ENCODE measurements at places on chromosomes 13 and 19.

- no peak for DNase-seq
Measured at GRCh38 chr13:49097374-49097773, 121.7 kb downstream of the FNDC3A start.

- DNase-seq = no peak
Measured at GRCh38 chr19:38690146-38690545, 42.7 kb downstream of the ACTN4 start.

DNA sequence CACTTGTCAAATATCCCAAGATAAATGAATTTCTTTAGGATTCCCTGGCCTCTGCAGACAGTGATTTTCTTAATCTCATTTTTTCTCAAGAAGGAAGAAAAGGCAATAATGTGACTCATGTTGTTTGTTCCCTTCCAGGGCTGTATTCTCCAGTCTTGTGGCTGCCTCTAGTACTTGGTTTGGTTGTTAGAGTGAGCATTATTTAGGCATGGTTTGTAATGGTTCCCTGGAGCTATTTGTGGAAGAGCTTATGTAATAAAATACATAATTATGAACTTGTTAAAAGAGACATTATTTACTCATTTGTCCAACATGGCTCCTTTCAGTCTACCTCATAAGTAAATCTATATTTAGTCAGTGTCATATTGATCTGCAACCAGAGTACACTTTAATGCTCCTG lies 270.4 kb downstream of the DCT start:
- no peak for DNase-seq

DNA sequence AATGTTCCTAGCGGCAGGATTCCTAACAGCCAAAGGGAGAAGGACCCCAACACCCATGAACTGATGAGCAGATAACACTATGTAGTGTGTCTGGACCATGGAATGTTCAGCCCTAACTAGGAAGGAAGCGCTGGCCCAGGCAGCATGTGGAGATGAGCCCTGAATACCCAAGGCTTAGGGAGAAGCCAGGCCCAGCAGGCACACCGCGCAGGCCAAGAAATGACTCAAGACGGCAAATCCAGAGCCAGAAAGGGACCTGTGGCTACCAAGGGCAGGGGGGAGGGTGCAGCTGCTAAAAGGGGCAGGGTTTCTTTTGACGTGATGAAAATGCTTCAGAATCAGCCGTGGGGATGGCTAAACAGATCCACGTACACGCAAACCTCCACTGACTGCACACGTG lies 20.7 kb upstream of the TINCR start:
- no peak for DNase-seq

DNA sequence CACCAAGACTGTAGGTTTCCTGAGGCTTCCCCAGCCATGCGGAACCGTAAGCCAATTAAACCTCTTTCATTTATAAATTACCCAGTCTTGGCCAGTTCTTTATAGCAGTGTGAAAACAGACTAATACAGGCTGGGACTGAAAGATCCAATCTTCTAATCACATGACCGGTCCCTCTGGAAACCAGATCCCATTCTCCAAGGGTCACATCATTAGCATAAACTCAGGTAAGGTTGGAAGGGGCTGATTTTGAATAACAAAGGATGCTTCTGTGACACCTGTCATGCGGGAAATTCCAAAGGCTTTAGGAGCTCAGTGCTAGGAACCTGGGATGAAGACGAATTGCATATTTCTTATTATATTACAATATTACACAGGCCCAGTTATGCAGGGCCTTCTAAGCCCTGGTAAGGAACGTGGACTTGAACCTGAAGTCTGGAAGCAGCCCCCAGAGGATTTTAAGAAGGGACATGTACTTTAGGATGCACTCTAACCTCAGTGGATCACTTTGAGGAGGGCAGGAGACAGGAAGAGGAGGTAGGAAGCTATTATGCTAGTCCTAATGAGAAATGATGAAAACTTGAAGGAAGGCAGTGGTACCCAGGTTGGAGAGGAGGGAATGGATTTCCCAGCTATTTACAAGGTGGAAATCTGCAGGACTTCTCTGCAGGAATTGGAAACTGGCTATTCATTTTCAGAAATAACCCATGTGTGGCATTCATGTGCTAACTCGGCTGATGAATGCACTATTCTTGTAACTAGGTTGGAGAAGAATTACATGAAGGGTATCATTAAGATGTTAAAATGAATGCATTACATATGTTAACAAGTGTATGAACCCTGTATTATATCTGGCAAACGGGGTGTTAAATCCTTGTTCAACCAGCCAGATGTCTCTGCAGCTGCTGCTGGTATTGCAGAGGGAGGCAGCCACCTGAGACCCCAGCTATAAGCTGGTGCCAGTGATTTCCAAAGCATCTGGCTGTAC lies 19.3 kb downstream of the TNFSF11 start:
- no peak for DNase-seq

All from stimulated activated CD4-positive, alpha-beta T cell treated with anti-CD3 and anti-CD28 coated beads, Interleukin-1b, Interleukin-23, amount 100 ng/mL, for 48 hours (primary cell).